ENCODE measurements at places on chromosomes 4 and X.

DNA sequence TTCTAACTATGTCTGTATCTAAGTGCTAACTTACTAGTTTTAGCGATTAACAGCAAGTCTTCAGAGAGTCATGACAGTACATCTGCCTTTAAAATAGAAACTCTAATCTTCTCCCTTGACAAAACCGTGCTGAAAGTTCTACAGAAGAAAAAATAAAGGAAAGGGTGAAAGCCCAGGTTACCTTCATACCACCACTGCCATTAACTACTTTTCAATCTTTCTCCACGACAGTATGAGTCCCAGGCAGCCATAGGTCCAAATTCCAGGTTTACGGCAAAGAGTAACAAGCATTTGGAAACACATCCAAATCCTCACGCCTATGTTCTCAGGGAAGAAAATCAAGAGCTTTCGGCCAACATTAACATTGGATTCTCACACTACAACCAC is 12.4 kb upstream of the ZCCHC13 start:
- peak overlapping the region; percentile 65 for H3K4me3 ChIP-seq
- H3K36me3 ChIP-seq = no peaks in the 10 kb centered on the region
- peaks cover 27% of the 10 kb centered on the region for H3K4me1 ChIP-seq
- no peak for DNase-seq
- H3K27ac ChIP-seq = peak overlapping the region; percentile 88

DNA sequence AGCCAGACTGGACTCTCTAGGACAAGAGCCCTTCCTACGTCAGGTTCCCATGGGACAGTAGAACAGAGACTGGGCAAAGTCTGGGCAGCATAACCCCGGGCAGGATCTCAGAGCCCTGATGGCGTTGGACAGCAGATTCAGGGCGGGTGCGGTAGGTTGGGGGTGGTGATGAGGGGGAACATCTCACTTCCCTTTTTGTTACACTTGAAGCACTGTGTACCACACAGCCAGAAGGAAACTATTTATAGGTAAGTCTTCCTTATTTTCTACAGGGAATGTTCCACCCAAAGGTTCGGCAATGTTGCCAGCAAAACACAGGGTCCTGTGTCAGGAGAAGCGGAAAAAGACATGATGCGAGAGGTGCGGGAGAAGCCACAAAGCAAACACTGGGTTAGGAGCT is 54.3 kb downstream of the TSC22D3 start:
- H3K36me3 ChIP-seq = peaks cover under 1% of the 10 kb centered on the region
- peak overlapping the region; percentile 59 for H3K27ac ChIP-seq
- DNase-seq = peak; percentile 47
- peaks cover 83% of the 10 kb centered on the region for H3K4me1 ChIP-seq

- H3K27me3 ChIP-seq = no peaks in the 10 kb centered on the region
- H3K4me1 ChIP-seq = peaks cover 32% of the 10 kb centered on the region
- no peak for DNase-seq
- H3K27ac ChIP-seq = peak overlapping the region; percentile 97
Observed at GRCh38 chrX:78103001-78103622, 936 bp upstream of the PGK1 start.

DNA sequence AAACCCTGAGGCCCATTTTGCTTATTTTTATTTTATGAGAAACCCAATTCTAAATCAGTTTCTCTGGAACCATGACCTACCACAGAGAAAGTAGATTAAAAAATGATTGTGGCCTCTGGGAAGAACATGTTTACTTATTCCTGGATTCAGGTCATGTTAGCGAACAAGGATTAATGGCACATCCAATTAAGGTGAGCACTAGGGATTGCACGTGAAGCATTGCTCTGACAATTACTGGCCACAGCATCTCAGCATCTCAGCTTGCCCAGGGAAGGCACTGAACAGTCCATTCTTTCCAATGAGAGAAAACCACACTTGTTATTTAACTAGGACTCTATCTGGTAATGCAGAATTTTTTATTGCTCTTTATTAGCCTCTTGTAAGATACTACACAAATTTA is 119.8 kb downstream of the ZNF330 start:
- H3K27me3 ChIP-seq = no peaks in the 10 kb centered on the region
- no peak for DNase-seq
- H3K4me1 ChIP-seq = no peaks in the 10 kb centered on the region
- H3K36me3 ChIP-seq = no peaks in the 10 kb centered on the region
- no peak overlapping the region for H3K27ac ChIP-seq
- no peak overlapping the region for H3K4me3 ChIP-seq

DNA sequence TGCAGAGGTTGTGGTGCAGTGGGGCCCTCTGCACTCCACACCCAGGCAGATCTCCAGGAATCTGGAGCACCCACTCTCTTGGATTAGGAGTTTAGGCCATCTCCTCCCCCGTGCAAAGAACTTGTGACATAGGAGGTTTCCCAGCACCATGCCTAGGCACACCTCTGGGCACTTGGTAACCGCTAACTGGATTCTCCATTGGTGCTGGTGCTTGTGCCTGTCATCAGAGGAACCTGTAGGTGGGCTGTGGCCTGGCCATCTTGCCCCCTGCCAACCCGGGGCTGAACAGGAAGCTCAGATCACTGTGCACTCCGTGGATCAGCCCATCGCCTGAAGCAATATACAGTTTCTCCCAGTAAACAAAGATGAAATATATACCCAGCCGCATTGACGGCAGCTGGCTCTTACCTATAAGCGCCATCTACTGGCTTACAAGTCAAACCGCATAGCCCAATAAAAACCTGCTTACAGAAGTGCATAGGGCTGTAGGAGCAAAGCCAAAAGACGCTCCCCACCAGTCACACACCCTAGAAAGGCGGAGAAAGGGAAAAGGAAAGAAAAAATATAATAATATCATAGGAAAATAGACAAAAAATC is 19.1 kb upstream of the TEX13B start:
- no peak for DNase-seq
- H3K27ac ChIP-seq = no peak overlapping the region
- H3K27me3 ChIP-seq = no peaks in the 10 kb centered on the region
- no peaks in the 10 kb centered on the region for H3K36me3 ChIP-seq
- no peak overlapping the region for H3K4me3 ChIP-seq

Measured in tibial artery (tissue), 4 donors.